ENCODE measurements at places on chromosomes 4 and X.

DNA sequence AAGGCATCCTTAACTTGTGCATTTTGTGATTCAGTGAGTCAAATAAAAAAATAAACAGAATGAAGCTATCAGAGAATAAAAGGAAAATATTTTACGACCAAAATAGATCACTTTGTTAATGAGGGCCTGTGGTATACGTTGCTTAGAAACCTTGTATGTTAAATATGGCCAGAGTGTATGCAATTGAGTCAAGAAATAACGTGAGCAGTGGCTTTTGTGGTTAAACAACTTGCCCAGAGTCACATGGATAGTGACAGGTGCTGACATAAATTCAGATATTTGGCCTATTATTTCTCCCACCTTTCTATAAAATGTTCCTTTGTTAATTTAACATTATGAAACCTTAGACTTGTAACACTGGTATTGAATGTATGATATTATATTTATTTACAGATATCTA is 393.4 kb downstream of the PABPC4L start:
- DNase-seq: no peak

DNA sequence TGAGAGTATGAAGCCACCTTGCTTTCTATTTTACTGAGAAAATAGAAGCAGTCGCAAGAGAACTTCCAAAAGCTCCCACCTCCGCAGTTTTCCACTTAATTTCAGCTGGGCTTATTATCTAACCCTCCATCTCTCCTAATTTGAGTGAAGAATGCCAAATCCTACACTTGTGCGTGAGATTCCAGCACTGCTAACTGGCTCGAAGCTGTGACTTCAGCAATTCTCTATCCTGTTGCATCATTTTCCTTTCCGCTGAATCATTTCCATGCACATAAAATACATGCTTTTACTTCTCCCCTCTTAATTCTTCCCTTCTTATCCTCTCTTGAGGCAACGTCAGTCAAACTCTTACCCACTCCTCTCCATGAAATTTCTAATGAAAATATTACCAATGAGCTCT is 189.5 kb downstream of the GASK1B start:
- peak; percentile 70 for DNase-seq

GRCh38 chr4:69843932-69844331 is 16.0 kb downstream of the SULT1E1 start:
- DNase-seq: no peak

GRCh38 chr4:165737309-165737972 is 135.6 kb upstream of the TLL1 start:
- no peak for DNase-seq

DNA sequence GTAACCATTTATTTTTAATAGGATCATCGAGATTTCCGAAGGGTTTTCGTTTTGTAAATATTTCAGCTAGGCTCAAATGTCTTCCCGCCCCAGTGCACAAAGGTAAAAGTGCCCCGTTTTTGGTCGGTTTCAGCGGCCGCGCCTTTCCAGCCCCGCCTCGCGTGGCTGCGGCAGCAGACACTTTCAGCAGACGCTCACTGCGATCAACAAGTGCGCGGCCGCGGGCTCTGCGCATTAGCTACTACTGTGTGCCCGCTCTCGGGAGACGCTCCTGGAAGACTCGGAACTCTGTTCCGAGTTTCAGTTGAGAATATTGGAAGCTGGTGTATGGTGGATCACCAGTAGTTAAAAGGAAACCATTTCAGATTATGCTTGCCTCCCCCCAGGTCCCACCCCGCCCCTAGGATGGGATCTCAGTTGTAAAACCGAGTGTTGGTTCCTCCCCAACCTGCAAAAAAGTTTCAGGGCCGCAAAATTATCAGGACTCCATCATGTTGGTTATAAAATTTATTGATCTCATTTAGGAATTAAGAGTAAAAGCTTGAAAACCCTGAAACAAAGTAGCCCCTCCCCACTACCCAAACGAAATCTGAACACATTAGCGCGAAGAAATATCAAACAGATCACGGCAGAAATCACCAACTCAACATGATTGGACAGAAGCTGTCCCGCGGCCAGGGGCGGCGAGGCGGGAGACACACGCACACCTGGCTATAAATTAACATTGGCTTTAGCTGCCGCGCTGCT is 2.2 kb downstream of the SOX3 start:
- DNase-seq: no peak

DNA sequence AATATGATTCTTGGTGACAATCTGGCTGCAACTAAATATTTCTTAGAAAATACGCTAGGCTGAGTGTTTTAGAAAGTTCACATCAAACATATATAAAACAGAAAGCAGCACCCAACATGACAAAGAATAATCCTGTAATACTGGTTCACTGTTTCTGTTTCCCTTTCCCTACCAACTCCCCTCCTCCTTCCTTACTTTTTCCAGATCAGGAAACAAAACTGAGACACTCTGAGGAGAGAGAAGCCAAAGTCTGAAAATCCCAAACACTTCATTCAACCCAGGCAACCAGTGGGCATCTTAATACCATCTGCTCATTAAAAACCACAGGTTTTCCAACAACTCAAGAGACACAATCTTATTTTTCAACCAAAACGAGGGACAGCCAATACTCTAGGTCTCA is 160.4 kb upstream of the MAP3K15 start:
- peak; percentile 55 for DNase-seq

DNA sequence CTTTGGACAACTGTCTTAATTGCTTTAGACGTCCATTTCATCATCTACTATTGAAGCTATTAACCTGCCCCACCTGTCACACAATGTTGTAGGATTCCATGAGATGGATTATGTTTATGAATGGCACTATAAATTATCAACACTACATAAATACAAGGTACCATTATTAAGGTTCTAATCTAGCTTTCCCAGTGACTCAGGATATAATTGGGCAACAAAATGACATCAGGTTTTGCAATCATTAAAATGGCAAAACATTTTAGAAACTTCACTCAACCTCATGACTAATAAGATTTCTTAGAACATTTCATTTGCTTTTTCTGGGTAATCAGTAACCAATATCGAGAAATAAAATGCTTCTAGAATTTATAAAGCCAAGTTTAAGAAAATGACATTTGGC is 9.2 kb downstream of the HOPX start:
- DNase-seq: peak; percentile 39

Data from suppressor macrophage treated with lipopolysaccharide for 1 hour (primary cell).